Dermis blood vessel endothelial cell (primary cell): ENCODE measurements at places on chromosomes 6 and 20. TPM values are rescaled to one million over a fixed set of nuclear protein-coding genes. Genes with fewer than 3 reads are reported as not detected.

The TMEM244 gene
- total RNA-seq = not detected in 2 replicates

The EPB41L1 gene
- total RNA-seq = 16.0 and 21.1 TPM in 2 replicates

The LST1 gene
- total RNA-seq = 0.37 TPM in 1 of 2 replicates, not detected in the other

The MUC22 gene
- not detected in 2 replicates for total RNA-seq

The TBXT gene
- total RNA-seq = not detected in 2 replicates

The SS18L1 gene
- total RNA-seq = 13.8 and 16.5 TPM in 2 replicates

The ZSCAN23 gene
- 0.51 and 0.74 TPM in 2 replicates for total RNA-seq

The ACTR5 gene
- total RNA-seq = 9.7 and 14.1 TPM in 2 replicates

The SLC22A1 gene
- total RNA-seq = 0.05 and 0.17 TPM in 2 replicates

The HRH3 gene
- not detected in 2 replicates for total RNA-seq

The COX7A2 gene
- total RNA-seq = 55.8 and 324 TPM in 2 replicates

The EDN1 gene
- 247 and 438 TPM in 2 replicates for total RNA-seq

The C20orf144 gene
- 0.05 TPM in 1 of 2 replicates, not detected in the other for total RNA-seq

The PFDN4 gene
- 77.5 and 124 TPM in 2 replicates for total RNA-seq

The HLA-DOB gene
- total RNA-seq = not detected in 2 replicates

The PEX3 gene
- total RNA-seq = 15.1 and 23.4 TPM in 2 replicates

The SLC22A2 gene
- total RNA-seq = not detected in 2 replicates

The SIRPB1 gene
- 0.17 and 4.0 TPM in 2 replicates for total RNA-seq

- DNase-seq = no peak
These were observed 587.5 kb downstream of the CBLN4 start for GRCh38 chr20:55417836-55418235.

DNA sequence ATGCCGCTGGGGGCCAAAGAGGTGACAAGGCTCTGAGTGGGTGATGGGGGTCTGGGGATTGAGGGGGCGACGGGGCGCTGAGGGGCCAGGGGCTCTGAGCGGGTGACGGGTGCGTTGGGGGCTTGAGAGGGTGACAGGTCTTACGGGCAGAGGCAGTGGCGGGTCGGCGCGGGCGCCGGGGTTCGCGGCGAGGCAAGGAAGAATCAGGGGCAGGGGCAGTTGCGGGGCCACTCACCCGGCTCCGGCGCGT lies 146 bp downstream of the ZNFX1 start:
- no peak for DNase-seq

- no peak for DNase-seq
These were observed 223.7 kb upstream of the SYNCRIP start for GRCh38 chr6:85866370-85866730.

GRCh38 chr6:63527658-63528514 lies 44.4 kb upstream of the LOC128125822 start:
- peak; percentile 42 for DNase-seq

DNA sequence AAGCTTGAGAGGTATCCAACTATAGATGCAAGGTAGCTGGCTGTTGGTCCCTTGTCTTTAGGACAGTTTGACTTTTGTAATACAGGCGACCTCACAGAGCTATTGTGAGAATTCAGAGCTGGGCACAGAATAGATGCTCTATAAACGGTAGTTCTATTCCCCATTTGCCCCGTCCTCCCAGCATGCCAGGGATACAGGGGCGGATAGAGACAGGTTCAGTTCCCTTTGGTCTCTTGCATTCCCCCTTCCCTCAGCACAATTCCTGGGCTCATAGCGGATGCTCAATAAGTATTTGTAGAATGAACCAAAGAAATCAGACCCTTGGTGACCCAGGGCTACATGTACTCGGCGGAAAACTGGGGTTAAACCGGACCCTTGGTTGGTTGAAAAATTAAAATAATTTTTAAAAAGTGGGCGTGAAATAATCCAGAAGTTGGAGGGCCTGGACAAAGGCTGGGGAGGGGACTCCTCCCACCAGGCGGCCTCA lies 707 bp upstream of the TOP1 start:
- DNase-seq = no peak

DNA sequence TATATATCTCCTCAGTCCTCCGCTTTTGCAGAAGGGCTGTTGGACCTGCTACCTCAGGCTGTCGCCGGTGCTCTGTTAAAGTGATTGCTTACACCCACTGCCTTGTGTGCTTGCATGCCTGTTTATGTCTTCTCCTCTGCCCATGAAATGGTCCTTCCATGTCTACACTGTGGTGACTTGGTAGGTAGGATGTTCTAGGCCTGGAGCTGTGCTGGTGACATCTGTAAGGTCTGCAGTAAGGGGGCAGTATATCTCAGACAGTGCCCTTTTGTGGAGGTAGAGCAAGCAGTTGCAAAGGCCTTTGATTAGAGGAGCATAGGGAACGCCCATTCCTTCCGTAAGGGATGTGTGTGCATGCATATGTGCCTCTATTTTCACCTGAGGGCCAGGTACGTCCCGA lies 40.3 kb downstream of the VAPB start:
- DNase-seq = no peak

DNA sequence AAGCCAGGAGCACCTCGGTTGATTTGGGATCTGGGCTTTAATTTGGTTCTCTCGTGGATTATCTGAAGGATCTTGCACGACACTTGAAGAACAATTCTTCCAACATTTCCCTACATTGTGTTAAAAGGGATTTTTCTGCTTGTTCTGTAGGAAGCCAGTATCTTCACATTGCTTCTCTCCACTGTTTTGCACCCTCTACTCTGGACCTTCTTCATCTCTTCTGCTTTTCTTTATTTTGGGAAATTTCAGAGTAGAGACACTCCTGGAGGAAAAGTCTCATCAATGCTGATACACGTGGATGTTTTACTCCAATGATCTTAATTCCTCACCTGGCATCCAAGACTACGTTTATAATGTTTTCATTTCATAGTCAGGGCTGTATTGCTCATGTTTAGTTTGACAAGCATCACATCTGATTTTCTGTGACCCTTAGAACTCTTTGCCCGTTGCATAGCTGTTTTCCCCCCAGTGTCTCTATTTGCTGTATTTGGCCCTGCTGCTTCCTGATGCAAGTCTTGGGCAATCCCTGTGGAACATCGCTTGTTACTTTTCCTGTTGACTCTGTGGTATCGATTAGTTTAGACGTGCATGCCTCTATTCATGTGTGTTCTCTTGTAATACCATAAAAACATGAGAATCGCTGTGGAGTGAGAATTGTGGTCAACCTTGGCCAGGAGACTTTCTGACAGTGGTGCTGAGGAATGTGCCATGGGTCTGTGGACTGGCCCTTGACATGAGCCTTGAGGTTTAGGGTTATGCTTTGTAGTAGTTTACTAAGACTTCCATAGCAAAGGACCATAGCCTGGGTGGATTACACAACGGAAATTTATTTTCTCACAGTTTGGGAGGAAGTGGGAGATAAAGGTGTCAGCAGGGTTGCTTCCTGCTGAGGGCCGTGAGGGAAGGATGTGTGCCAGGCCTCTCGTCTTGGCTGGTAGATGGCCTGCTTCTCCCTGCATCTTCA lies 12.5 kb downstream of the PLCB1 start:
- DNase-seq = peak; percentile 49

GRCh38 chr20:49580813-49581174 lies 12.9 kb upstream of the PTGIS start:
- DNase-seq = no peak

GRCh38 chr6:18302561-18303439 lies 38.5 kb upstream of the DEK start:
- DNase-seq = peak; percentile 41

- no peak for DNase-seq
These were observed 13.9 kb upstream of the SIRPA start for GRCh38 chr20:1881240-1881835.

DNA sequence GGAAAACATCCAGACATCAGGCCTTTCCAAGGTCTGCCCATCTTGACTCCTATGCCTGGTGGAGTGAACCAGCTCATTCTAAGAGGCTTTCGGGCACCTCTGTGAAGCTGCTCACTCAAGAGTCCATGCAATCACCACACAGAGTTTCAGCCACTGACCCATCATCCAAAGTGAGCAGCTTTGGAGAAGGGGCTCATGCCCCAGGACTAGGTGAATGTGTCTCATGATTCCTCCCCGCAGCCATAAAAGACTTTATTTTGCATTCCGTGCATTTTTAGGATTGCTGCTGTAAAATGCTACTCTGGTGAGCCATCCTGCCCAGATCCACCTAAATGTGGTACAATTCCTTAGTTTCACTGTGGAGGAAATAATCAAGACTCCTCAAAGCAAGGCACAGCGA lies 44.5 kb upstream of the EZR start:
- DNase-seq = no peak

DNA sequence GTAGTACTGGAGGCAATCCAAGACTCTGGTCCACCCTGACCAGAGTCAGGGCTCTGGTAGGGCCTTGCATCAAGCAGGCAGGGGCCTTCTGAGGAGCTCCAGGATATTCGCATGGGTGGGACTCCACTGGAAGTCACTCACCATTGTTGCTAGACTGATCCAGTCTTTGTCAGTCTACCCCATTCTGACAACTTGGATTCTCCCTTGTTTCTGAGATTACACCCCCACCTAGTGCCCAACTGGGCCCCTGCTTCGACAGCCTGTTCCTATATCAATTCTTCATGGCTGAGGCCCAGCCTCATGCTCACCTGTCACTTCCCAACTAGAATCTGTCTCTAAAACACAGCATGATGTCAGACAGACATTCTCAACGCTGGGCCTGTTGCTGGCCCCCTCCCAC lies 5.2 kb downstream of the SLC35D3 start:
- DNase-seq = peak; percentile 44

DNA sequence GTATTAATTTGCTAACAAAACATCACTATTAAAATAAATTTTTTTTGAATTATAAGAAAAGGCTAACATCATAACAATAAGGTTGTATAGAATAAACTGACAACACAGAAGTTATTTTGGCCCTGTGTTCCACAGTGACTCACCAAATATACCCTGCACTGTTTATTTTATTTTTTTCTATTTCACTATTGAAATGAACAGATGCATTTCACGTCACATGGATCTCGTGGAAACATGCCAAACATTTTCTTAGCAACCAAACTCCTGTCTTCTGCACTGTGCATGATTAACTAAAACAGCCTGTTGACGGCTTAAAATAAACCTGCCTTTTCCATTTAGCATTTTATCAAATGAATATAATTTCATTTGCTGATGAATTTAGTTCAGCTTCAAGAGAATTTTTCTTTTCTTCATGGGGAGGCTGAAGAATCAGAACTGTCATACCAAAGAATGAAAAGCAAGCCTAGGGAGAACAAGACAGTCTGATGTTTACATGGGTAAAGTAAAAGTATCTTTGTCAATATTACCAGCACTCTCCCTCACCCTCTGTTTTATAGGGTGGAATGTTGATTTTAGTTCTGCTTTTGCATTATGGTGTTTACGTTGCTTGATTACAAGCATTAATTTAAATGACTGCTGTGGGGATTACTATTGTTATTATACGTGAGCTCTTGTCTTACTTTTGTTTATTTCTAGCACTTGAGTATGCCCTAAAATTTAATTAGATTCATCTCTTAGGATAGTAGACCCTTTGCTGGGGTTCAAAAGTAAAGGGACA lies 115.3 kb downstream of the LCA5 start:
- DNase-seq = peak; percentile 98

GRCh38 chr20:53346335-53346648 lies 247.3 kb downstream of the ZNF217 start:
- DNase-seq = no peak

- peak; percentile 55 for DNase-seq
These were observed 220.8 kb upstream of the FOXA2 start for GRCh38 chr20:22805219-22805618.

- no peak for DNase-seq
These were observed 166.5 kb downstream of the TSHZ2 start for GRCh38 chr20:53138454-53139262.

DNA sequence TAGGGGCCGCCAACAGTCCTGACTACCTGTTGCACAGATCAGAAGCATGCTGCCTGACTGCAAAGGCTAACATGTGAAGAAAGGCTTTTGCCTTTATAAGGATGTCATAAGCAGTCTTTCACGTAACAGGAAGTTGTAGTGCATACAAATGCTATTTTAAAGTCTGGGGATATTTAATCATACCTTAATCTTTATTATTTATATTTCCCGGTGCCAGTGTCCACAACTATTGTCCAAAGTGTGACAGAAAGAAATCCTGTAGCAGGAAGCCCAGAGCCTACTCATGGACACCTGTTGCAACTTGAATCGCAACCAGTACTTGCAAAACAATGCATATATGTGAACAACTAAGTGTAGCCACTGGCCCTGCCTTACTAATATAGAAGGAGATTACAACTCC lies 235.8 kb downstream of the ALDH8A1 start:
- peak; percentile 79 for DNase-seq

GRCh38 chr20:61593516-61593915 lies 341.5 kb downstream of the CDH4 start:
- no peak for DNase-seq

GRCh38 chr6:119575721-119576120 lies 226.2 kb upstream of the MAN1A1 start:
- no peak for DNase-seq

- no peak for DNase-seq
These were observed 35.4 kb upstream of the HFE start for GRCh38 chr6:26051665-26052310.

GRCh38 chr6:39553029-39553428 lies 172.2 kb downstream of the KIF6 start:
- no peak for DNase-seq

DNA sequence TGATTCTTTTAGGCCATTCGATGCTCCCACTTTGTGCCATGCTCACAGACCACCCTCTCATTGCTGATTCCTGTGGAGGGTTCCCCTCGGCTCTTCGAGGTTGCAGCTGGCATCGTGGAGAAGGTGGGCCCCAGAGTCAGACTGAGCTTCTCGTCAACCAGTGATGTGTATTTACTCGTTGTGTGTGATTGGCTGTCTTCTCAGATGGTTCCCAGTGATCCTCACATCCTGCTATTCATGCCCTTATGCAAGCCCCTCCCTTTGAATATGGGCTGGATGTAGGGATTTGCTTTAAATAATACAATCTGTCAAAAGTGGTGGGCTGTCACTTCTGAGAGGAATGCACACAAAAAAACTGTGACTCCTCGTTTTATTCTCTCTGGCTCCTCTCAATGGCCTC lies 99.6 kb upstream of the ENPP5 start:
- DNase-seq = no peak

- no peak for DNase-seq
These were observed 41.2 kb downstream of the SLX4IP start for GRCh38 chr20:10476319-10476724.

GRCh38 chr6:132136981-132137380 lies 185.8 kb upstream of the CCN2 start:
- no peak for DNase-seq

- DNase-seq = no peak
These were observed 105.2 kb upstream of the MAP7 start for GRCh38 chr6:136655239-136656014.

GRCh38 chr6:90701146-90701781 lies 114.4 kb upstream of the MAP3K7 start:
- DNase-seq = no peak

DNA sequence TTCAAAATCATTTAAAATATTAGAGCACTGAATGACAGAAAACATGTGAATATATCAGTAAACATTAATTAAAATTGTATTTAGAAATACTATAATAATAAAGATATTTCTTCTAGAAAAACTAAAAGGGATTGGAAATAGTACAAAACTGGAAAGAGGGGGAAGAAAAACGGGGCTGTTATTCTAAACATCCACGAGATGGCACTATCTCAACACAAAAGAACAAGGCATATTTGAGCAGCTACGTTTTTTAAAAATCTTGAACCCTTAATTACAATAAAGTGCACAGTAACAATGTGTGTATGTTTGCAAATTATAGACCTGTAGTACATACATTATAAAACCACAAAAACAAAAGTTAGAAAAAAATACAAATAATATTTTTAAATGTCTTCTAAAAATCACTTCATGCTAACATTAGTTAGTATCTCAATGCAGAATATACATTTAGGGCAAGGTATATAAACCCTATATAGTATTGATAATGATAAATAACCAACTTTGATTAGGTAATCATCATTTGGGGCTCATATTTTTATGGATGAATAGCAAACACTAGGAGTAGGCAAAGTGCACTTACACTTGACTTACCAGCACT lies 42.5 kb upstream of the PNISR start:
- DNase-seq = peak; percentile 51
